Muscle of leg (tissue), 16 donors: ENCODE measurements at places on chromosomes 12 and 14. TPM values are rescaled to one million over a fixed set of nuclear protein-coding genes. Genes with fewer than 3 reads are reported as not detected.

- DNase-seq, result peak; percentile 8
- H3K27ac ChIP-seq, result no peak overlapping the region
- H3K36me3 ChIP-seq, result no peaks in the 10 kb centered on the region
Measured at GRCh38 chr14:39268393-39268792, 34.7 kb downstream of the MIA2 start.

The TAS2R42 gene
- not detected for total RNA-seq

DNA sequence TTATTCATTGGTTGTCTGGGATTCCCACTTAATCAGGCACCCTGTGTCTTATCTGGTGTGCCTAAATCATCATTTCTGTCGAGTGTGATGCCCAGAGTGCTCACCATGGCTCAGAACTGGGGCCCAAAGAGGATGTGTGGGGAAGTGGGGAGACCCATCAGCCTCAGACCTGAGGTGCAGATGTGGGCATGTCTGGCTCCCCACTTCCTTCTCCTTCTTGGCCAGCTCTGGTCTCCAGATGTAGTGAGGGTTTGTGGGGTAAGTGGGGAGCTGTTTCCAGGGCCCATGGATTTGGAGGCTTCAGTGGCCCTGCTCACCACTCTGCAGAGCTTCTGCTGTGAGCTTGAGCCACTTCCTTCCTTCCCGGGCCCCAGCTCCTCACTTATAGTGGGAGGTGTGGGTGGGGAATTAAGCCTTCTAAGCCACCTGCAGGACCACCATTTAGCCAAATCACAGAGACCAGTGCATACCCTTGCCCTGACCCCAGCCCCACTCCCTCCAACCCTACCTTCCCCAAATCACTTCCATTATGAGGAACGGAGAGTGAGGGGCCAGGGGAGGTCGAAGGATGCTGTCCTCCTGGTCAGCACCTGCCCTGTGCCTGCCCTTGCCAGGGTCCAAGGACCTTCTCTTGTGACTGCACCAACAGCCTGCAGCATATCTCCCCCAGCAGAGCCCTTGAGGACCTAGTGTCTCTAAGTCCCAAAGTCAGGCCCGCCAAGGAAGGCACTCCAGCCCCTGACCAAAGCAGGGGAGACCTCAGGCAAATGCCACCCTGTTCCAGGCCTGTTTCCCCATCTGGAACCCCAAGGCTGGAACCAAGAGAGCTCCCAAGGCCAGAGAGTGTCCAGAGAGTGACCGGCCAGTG is 278.2 kb upstream of the RTL1 start:
- no peak for DNase-seq
- no peak overlapping the region for H3K27ac ChIP-seq
- H3K4me1 ChIP-seq, result peaks cover 40% of the 10 kb centered on the region
- H3K4me3 ChIP-seq, result no peak overlapping the region
- H3K27me3 ChIP-seq, result peaks cover 6% of the 10 kb centered on the region

The PAX9 gene
- total RNA-seq, result 0.13 TPM

The DNAH10 gene
- total RNA-seq, result 1.5 TPM

The RTN1 gene
- total RNA-seq, result 1.2 TPM

DNA sequence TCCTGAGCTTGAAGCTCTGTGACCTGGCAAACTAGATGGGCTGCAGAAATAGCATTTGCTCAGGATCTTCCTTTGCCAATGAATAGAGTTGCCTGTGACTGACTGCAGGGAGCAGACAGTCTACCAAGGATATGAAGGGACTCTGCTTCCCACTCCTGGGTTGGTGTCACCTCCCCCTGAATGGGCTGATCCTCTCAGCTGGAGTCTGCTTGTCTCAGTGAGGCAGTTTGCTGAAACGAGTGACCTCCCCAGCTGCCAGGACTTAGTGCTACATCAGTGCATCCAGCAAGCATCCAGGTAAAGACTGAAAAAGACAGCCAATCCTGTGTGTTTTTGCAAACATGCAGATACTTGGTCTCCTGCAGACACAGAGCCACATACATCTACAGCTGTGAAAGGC is 28.5 kb downstream of the PAH start:
- no peak overlapping the region for H3K27ac ChIP-seq
- H3K4me3 ChIP-seq, result no peak overlapping the region
- no peaks in the 10 kb centered on the region for H3K4me1 ChIP-seq
- H3K36me3 ChIP-seq, result no peaks in the 10 kb centered on the region
- no peak for DNase-seq

The CLEC14A gene
- total RNA-seq, result 21.3 TPM
